Ureter (tissue), 1 donor: ENCODE measurements at places on chromosomes 7 and 10. TPM values are rescaled to one million over a fixed set of nuclear protein-coding genes. Genes with fewer than 3 reads are reported as not detected.

DNA sequence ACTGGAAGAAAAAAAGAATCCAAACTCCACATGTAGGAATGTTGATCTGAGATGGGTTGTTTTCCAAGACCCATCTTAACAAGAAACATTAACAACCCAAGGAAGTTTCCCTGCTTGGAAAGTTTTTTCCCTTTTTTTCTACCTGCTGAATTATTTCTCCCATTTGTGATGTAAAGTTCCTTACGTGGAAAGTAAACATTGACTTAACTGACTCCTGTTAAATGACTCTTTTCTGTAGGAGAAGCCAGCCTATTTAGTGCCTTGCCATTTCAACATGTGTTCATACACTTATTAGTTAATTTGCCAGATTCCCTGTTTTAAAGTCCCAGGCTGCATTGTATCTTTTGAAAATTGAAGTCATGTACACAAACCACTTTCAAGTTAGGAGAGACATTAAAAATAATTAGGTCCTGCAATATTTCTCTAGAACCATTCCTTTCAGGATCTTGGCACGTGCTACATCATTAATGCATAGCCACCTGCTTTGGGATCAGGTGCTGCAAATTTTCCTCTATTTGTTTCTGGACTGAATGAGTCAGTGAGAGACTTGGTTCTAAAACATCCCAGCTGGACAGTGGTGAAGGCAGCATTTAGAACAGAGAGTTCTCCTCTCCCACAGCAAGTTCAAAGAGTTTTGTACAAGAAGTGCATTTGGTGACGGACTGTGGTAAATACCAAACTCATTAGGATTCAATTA is 698.5 kb downstream of the SUGCT start:
- DNase-seq = no peak

Gene TFPI2
- total RNA-seq = 1.3 TPM

DNA sequence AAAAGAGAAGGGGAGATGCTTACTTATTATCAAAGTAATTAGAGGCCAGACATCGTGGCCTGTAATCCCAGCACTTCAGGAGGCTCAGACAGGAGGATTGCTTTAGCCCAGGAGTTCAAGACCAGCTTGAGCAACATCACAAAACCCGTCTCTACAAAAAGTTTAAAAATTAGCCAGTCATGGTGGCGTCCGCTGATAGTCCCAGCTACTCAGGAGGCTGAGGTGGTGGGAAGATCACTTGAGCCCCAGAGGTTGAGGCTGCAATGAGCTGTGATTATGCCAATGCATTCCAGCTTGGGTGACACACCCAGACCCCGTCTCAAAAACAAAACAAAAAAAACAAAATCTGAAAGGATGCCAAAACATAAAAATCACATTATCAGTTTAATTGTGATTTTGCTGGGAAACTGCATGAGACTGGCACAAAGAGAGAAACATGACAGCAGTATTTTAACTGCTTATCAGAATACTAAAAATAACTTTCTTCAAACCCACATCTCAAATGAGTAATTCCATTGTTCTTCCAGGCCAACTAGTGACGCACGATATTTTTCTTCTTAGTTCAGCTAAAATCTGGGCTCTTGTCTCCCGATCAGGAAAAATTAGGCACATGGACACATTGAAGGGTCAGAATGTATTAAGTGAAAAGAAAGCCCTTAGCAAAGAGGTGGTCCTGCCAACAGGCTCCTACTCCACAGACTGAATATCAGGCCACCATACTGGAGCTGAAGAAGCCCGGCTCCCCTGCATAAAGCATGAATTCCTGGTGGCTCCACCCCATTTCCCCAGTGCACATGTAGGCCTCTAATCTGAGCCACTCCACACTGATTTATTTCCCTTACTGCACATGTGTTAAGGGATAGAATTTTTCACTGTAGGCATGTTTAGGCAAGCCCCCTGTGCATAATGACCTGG is 9.6 kb upstream of the CCM2 start:
- no peak for DNase-seq

- DNase-seq = no peak
These were observed 1251.5 kb downstream of the DNAJB9 start for GRCh38 chr7:109821156-109821555.

DNA sequence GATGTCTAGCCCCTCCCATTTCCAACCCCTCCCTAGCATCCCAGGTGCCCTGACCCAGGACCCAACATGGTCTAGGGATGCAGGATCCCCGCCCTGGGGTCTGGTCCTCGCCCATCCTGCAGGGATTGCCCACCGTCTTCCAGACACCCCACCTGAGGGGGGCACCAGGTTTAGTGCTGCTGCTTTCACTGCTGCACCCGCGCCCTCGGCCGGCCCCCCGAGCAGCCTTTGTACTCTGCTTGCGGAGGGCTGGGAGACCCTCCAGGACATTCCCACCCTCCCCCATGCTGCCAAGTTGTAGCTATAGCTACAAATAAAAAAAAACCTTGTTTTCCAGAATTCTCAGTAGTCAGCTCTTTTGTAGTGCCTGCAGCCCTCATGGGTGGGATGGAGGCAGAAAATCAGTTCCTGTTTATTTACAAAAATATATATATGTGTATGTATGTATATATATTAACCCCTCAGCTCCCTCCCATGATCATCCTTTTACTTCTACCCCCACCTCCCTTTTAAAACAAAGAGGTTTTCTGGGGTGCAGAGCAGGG is 9.7 kb downstream of the ZYX start:
- no peak for DNase-seq

GRCh38 chr7:50304129-50304910 is at the start of gene IKZF1:
Gene IKZF1 (plus strand): TSS chr7:50304716. CDS start chr7:50319062, 14,346 bp downstream.
- peak; percentile 68 for DNase-seq

- DNase-seq = no peak
These were observed 9.3 kb downstream of the LBX1 start for GRCh38 chr10:101219946-101220451.

Gene MOGAT3
- not detected for total RNA-seq

DNA sequence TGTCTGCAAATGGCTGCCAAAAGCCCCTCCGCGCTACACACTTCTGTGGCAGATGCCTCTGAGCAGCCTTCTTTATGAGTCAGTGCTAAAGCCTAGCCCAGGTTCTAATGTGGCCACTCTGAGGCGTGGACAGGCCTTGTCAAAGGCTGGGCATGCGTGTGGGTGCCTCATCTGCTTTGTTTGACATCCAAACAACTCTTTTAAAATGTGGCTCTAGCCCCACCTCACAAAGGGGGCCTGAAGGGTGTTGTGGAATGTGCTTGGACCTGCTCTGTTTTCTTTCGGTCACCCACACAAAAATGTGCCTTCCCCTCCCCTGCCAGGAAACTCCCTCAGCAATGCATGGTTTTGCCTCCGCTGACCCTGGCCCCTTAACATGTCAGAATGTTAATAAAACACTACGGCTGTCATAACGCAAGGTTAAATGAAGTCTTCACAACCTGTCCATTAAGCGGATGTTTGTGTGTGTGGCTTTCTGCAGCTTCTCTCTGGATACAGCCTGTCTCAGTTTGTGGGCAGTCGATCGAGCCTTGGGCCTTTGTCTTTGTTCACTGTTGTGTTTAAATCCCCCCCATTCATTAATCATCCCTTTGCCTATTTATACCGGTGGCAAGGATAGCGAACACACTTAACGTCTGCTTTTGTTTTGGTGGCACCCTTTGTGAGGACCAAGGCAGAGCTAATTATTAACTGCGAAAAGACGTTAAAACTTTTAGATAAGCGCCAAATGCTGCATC is 718.9 kb downstream of the LRMDA start:
- DNase-seq = peak; percentile 55

GRCh38 chr7:43248961-43249822 is 136.7 kb downstream of the HECW1 start:
- no peak for DNase-seq

- no peak for DNase-seq
These were observed 70.8 kb downstream of the CREB5 start for GRCh38 chr7:28483112-28483511.

GRCh38 chr10:34475786-34476185 is 339.3 kb downstream of the PARD3 start:
- DNase-seq = no peak

GRCh38 chr10:92387289-92387940 is 96.4 kb downstream of the MARCHF5 start:
- DNase-seq = no peak
